ENCODE measurements at places on chromosomes 11 and 22.

- DNase-seq: no peak
Observed at GRCh38 chr11:123564221-123564620, 90.2 kb downstream of the SCN3B start.

DNA sequence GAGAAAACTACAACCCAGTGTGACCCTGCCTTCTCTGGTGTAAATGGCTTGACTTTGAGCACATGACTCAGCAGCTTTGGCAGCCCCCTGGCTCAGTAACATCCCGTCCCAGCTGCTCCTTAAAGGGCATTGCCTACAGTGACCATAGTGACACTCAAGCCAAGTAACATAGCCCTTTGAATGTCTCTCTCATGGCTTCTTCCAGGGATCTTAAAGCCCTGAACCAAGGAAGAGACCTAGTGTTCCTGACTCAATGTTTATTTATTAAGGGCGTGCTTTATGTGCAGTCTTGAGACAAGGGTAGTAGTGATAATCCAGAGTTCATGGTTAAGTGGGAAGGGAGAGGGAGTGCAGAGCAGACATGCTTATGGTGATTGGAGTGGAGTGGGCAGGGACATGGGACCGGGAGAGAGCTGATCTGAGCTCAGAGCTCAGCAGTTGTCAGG, 125.7 kb downstream of the PARVA start:
- no peak for DNase-seq

DNA sequence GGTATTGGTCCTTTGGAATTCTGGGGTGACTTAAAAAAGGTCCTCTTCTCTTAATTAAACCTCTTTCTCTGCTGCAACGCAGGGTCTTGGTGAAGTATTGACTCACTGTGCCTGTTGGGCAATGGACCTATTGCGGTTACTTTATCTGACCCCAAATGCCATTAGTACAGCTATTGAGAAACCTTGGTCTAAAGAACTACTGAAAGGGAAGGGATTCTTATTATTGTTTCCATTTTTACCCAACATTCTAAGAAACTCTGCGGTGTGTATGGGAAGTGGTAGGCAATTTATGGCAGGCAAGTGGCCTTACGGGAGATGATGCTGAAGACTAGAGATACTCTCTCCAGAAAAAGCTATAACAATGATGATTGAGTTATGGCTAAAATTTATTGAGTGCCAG, 12.5 kb downstream of the SLC6A5 start:
- no peak for DNase-seq

- no peak for DNase-seq
Observed at GRCh38 chr11:64391839-64392238, 32.9 kb downstream of the RPS6KA4 start.

DNA sequence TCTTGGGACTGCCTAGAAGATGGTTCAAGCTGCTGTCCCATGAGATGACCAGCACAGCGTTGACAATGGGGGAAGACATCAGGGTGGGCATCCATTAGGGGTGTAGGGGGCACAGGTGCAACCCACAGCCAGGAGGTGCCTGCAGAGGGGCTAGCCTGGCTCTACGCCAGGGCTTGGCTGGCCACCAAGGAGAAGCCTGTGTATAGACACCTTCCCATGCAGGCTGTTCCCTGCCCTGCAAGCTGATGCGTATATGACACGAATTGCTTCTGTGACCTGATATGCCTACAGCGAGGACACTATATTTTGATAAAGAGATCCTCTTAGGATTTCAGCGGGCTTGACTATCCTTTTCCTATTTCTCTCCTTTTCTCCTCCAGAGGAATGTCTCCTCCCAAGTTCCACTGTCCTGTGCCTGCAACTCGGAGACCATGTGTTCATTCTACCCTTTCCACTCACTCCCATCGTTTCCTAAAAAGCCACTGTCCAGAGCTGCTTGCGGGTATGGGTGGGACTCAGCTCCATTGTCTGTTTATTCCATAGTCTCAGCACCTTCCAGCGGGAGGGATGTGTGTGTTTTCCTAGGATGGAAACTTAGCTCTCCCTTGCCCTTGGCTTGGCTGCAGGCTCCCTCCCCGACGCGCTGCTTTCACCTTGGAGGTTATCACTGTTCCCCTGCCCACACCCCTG, 56.1 kb downstream of the ST14 start:
- no peak for DNase-seq
